ENCODE measurements at places on chromosomes 7 and 10.

DNA sequence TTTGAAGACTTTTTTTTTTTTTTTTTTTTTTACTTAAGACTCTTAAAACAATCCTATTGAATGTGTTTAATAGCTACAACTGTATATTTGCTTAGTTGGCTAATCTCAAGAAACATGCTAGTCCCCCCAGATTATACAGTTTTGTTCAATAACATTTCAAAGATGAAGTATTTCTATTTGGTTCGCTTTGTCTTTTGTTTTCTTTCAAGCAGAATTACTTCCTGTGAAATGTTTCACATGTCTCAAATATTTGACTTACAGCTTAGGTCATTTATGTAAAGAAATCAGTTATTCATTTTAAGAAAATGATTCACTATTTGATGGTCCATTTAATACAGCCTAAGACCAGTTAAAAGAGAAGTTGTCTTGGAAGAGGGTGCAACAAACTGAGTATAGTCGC, 12.8 kb upstream of the LAMB1 start:
- no peak for DNase-seq

- no peak for DNase-seq
Measured at GRCh38 chr7:75967487-75967997, 26.9 kb downstream of the TMEM120A start.

DNA sequence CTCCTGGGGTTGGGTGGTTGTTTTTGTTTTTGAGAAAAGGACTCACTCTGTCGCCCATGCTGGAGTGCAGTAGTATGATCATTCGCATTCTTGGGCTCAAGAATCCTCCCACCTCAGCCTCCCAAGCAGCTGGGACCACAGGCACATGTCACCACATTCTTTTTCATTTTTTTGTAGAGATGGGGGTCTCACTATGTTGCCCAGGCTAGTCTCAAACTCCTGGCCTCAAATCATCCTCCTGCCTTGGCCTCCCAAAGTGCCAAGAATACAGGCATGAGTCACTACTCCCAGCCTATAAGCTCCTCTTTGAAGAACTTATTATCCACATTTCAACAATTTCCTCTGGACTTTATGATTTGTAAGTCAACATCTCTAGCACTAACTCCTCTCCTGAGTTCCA, 102.7 kb downstream of the KMT2C start:
- DNase-seq: no peak

- no peak for DNase-seq
Measured at GRCh38 chr7:159038066-159038465, 106.6 kb downstream of the VIPR2 start.

DNA sequence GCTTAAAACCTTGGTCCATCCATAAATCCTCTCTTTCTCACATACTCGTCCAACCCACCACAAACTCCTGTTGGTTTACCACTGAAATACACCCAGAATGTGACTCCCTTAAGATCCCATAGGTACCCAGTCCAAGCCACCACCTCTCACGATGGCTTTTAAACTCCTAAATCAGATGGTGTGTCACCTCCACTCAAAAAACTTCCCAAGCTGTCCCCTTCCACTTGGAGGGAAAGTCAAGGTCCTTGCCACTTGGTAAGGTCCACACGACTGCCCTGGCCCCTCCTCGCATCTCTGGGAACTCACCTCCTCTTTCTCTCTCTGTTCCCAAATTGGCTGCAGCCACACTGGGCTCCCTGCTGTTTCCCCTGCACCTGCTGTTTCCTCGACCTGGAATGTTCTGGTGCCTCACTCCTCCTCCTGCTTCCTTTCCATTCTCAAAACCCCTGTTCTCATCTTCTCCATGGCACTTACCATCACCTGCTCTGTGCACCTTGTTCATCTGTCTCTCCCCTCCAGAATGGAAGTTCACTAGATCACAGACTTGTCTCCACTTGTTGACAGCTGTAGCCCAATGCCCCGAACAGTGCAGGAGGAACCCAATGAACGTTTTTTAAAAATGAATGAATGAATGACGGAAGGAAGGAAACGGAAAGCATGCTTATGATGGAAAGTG, 23.0 kb downstream of the ZFAND2A start:
- peak; percentile 41 for DNase-seq

GRCh38 chr10:117248750-117249465, 8.0 kb downstream of the SLC18A2 start:
- no peak for DNase-seq

DNA sequence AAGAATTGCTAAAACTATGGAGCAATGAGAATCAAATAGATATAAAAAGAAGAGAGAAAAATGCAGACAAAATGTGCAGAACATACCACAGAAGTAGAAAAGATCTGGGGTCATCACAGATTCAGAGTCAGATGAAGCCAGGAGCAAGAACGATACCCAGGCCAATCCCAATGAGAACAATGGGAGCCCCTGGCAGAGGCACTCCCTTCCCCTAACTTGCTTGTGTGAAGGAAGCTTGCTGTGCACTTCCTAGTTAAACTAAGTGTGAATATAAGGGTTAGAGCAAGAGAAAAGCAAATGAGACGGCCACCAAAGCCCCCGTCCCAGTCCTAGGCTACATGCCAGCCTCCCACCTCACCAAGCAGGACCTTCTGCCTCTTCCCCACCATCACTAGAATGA, 12.7 kb downstream of the PARP12 start:
- DNase-seq: no peak

DNA sequence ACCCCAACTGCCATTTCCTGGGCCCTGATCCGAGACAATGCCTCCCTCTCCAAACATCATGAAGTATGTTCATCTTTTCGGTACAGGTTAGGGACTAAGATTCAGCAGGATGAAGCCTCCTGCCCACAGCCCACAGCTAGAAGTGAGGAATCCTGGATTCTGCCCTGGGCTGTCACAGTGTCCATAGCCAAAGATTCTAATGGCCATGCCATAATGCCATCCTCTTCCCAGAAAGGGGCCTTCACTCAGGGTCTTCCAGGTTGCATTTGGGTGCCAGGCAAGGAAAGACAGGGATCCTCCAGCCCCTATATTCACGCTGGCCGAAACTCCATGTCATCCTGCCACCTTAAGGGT, 15.7 kb upstream of the ZMIZ1 start:
- DNase-seq: no peak

- DNase-seq: peak; percentile 25
Measured at GRCh38 chr10:123274306-123275135, 120.3 kb downstream of the BUB3 start.

GRCh38 chr10:119491966-119492757, 50.4 kb downstream of the RGS10 start:
- no peak for DNase-seq

- DNase-seq: no peak
Measured at GRCh38 chr7:38169847-38170246, 8.2 kb upstream of the STARD3NL start.

GRCh38 chr7:10237306-10237705, 736.4 kb upstream of the PHF14 start:
- no peak for DNase-seq

DNA sequence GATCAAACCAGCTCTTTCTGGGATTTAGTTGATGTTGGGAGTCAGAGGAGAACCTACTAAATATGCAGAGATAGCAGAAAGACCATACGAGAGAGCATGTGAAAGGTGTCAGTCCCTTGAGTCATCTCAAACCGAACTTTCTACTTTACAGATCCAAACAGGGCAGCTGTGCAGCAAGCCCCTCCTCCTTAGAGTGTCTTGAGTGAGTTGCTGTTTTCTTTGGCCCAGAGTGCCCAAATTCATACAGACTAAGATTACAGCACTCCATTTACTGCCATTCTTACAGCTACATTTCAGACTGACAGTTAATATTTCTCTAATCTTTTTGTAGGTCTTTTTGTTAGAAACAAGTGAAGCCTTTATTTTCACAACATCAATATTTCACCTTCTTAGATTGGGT, 53.4 kb downstream of the NRCAM start:
- DNase-seq: no peak

- DNase-seq: no peak
Measured at GRCh38 chr7:8177109-8177933, 84.6 kb downstream of the ICA1 start.

DNA sequence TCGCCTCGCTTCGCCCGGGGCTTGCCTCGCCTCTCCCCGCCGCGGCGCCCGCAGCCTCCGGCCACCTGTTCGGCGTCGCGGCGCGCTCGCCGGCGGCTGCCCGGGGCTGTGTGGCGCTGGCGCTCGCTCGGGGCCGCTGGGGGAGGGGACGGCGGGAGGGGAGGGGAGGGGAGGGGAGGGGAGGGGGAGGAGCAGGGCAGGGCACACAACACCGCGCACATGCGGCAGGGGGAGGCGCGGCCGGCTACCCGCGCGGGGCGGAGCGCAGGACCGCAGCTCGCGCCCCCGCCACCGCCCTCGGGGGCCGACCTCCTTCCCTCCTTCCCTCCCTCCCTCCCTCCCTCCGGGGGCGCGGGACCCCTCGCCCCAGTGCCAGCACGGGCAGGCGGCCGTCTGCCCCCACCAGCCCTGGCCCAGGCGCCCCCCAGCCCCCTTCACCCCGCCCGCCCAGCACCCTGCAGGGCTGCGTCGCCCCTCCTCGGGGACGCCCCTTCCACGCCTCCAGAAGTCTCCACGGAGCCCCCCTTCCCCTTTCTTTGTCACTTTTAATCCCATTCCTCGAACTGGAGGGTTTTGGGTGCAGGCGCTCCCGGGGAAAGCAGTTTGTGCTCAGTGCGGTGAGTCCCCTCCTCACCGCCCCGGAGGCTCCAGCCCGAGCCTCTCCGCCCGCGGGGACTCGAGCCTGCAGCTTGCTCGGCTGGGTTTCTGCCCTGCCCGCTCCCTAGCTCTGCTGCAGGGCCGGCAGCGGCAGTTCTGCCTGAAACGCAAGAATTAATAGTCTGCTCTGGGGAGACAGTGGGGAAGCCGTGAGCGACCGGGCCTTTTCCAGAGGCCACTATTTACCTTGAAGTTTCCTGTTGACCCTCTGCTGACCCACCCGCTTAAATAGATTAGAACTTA, at the start of gene PARD3:
Gene PARD3, minus strand, starts transcription at position 112 of the 900 bp plus-strand sequence. CDS start 301 bp downstream, outside the sequence.
- peak; percentile 33 for DNase-seq

- no peak for DNase-seq
Measured at GRCh38 chr7:3265388-3265787, 35.7 kb upstream of the SDK1 start.

DNA sequence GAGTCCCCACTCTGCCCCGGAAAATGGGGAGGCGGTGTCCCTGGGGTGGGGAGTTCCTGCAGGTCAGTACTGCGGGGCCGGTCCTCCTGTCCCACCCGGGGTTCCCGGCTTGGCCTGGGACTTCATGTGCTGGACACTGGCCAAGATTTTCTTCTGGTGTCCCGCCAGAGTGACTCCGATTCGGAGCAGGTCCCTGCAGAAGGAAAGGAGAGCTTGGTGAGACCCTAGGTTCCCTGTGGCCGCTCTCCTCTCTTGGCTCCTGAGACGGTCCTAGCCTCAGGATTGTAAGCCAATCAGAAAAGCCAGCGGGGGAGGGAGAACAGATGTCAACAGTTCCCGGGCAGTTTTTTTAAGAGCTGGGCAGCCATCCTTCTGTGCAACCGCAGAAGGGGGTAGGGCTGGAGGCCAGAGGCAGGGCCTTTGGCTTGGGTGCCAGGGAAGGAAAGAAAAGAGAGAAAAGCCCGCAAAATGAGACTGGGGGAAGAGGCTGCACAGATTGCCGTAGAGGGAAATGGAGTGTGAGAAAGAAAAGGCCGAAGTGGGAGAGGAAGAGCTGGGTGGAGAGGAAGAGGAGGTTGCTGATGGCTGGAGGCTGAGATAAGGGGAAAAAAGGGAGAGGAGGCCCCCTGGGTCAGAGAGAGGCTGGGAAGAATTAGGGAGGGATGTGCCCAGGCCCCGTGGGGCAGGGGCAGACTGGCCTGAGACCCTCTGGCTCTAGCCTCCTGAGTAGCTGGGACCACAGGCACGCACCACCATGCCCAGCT, 23.7 kb downstream of the EPHB4 start:
- DNase-seq: peak; percentile 75

- no peak for DNase-seq
Measured at GRCh38 chr7:80277434-80278427, 143.1 kb downstream of the GNAI1 start.

GRCh38 chr7:41996381-41997035, 240.5 kb downstream of the GLI3 start:
- no peak for DNase-seq

GRCh38 chr7:157975401-157976372, 611.9 kb downstream of the PTPRN2 start:
- no peak for DNase-seq

- DNase-seq: no peak
Measured at GRCh38 chr7:772392-772791, 45.3 kb upstream of the PRKAR1B start.

DNA sequence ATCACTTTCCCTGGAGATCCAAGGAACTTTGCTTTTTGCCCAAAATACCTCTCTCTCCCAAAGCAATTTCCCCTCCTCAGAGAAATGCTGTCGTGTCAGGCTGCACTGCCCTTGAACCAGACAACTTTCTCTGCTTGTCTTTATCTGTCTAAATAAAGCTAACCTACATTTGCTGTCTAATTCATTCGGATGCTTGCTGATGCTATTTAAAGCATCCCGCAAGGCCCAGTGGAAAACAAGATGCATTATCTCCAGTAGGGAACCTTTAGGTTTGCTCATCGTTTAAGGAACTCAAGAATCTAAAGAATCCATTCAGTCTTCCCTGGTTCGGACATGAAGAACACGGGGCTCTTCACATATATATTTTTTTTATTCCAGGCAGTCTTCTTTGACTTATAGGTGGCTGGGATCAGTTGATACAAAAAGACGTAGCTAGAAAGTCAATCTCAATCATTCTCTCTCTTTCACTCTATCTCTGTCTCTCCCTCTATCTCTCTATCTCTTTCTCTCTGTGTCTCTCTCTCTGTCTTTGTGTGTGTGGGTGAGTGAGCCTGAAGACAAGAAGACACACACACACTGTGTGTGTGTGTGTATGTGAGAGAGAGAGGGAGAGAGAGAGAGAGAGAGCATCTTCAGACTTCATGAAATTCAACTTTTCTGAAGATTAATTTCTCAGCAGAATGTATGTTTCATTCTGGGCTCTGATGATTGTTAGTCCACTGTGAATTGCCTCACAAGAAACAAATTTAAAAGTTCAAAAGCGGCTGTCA, 92.8 kb upstream of the MKLN1 start:
- no peak for DNase-seq

- DNase-seq: no peak
Measured at GRCh38 chr10:74525885-74526284, 300.5 kb upstream of the KAT6B start.

DNA sequence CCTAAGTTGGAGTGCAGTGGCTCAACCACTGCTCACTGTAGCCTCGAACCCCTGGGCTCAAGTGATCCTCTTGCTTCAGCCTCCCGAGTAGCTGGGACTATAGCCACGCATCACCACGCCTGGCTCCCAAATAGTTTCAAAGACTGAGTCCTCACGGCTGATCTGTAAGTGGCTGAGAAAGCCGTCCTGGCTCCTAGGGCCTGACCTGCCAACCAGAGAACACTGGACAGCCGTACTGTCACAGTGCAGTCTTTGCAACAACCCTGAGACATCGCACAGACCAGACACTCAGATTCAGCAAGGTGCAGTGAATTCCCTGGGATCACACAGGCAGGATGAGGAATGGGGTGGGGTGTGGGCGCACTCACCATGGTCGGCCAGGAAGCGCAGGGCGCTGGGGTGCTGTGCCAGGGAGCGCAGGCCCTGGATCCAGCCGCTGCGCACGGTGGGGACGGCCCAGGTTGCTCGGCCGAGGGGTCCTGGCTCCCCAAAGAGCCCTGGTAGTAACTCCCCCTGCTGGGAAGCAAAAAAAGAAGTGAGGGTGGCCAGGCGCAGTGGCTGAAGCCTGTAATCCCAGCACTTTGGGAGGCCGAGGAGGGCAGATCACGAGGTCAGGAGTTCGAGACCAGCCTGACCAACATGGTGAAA, 10.7 kb downstream of the BRAT1 start:
- DNase-seq: no peak

GRCh38 chr10:117218654-117219053, 21.4 kb downstream of the KCNK18 start:
- no peak for DNase-seq
